Mesothelial cell of epicardium (in vitro differentiated cells): ENCODE measurements at places on chromosomes 7 and 10. TPM values are rescaled to one million over a fixed set of nuclear protein-coding genes. Genes with fewer than 3 reads are reported as not detected.

GRCh38 chr10:46001187-46001756 lies 29.0 kb downstream of the TIMM23 start:
- DNase-seq = no peak

DNA sequence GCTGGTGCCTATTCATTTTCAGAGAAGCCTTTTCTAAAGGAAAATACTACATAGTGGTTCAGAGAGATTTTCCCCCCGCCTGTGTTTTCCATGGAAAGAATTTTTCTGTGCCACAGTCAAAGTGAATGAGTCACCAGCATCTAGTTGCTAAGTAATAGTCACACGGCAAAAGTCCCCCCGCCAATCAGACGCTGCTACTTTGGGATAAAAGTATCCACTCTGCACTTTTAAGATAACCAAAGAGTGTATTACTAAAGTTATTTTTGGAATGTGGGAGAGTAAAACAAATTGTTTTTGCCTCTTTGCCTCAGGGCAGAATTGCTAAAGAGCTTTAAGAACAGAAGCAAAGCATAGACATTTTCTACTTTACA lies 23.5 kb downstream of the ABLIM1 start:
- peak; percentile 58 for DNase-seq

The CDC14C gene
- total RNA-seq = 0.07 to 0.11 TPM in 2 of 3 replicates, not detected in the other

GRCh38 chr7:121298831-121299239 lies 30.0 kb upstream of the WNT16 start:
- DNase-seq = no peak

The GPRIN2 gene
- 19.6 to 20.7 TPM (median 20.3 TPM) in 3 replicates for total RNA-seq

DNA sequence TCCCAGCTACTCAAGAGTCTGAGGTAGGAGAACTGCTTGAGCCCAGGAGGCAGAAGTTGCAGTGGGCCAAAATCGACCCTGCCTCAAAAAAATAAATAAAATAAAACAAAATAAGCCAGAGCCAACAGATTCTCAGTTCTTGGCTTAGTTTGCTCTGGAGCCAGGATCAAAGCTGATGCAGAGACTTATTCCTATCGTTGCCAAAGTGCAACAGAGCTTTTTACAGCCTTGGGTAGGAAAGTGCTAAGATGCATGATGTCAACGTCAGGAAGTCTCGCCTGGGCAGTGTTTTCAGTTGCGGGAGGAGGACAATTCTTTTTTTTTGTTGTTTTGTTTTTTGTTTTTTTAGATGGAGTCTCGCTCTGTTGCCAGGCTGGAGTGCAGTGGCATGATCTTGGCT lies 43.8 kb upstream of the CYTH3 start:
- no peak for DNase-seq

DNA sequence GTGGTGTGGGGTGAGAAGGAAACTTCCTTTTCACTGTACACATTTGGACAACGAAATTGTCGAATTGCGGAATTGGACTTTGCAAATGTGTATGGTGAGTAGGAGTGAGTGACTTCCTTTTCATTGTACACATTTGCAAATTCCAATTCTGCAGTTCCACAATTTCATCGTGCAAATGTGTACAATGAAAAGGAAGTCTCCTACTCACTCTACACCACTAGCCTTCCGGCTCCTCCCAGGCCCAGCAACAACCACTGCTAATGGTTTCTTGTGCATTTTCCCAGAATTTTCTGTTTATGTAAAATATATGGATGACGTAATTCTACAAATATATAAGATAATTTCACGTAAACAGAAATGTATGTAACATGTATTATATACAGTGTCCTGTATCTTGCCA lies 118.5 kb downstream of the ARL4A start:
- DNase-seq = no peak

- DNase-seq = no peak
Measured at GRCh38 chr10:89887830-89888229, 186.4 kb downstream of the KIF20B start.

DNA sequence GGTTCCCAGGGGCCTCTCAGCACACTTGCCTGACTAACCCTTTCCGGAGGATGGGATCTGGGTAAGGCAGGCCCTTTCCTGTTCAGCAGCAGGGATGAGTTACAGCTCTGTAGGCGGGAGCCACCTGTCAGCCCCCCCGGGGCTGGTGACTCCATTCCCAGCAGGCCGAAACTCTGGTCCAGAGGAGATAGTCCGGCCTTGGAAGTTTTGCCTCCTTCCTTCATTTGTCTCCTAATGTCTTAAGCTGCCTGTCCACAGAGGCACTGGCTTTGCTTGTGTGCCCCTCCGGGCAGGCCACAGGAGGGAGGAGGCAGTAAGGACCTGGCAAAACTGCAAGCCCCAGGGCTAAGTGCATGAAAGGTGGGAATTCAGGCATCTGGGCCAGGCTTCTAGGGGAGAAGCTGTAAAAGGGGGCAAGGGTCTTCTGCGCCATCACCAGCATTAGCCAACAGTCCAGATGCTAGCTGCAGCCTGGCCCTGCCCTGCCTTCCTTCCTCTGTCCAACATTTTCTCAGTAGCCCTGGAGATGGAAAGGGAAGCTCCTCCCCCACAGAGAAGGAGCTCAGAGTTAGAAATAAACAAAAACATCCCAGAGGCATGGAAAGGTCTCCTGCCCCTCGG lies 1.2 kb downstream of the ADIRF start:
- DNase-seq = peak; percentile 37

DNA sequence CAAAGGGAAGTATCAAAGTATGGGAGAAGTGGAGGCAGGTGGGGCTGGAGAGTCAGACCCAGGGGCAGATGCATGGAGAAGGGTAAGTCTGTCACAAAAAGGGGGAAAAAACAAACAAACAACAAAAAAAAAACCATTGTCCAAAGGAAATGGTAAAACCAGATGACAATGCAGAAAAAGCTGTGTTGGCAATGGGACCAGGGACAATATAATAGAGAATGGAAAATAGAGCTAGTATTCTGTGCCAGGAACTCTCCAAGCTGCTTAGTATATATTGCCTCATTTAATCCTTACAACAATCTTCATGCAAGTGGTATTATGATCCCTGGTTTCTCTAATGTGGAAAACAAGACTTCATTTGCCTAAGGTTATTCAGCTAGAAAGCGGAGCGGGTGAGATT lies 13.1 kb upstream of the KDM7A start:
- DNase-seq = no peak

DNA sequence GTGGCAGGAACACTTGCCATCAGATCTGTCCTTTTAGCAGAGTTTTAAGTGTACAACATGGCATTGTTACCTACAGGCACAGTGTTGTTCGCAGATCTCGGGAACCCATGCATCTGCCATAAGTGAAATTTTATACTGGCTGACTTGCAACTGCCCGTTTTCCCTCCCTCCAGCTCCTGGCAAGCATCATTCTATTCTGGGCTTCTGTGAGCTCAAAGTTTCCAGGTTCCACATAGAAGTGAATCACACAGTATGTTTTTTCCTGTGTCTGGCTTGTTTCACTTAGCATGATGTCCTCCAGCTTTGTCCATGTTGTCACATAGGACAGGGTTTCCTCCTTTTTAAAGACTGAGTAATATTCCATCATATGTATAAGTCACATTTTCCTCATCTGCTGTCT lies 56.6 kb downstream of the C10orf143 start:
- no peak for DNase-seq
